ENCODE measurements at places on chromosomes 2 and 18.

- no peak for DNase-seq
Observed at GRCh38 chr2:55766947-55767346, 73.3 kb upstream of the PNPT1 start.

DNA sequence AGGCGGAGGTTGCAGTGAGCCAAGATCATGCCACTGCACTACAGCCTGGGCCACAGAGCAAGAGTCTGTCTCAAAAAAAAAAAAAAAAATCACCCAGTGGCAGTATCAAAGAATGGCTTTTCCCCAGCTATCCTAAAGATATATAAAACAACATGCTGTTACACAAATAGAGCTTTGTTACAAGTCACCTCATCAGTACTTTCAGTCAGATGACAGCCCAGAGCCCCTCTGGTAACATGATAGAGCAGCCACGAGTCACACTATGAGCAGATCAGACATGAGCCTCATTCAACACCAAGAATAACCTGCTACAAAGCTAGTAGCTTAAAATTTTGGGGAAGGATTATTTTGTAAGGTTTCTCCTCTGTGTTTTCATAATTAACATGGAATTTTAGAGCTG is 25.2 kb downstream of the PDE11A start:
- DNase-seq: no peak

GRCh38 chr2:186044761-186045160 is 306.2 kb downstream of the FSIP2 start:
- no peak for DNase-seq

DNA sequence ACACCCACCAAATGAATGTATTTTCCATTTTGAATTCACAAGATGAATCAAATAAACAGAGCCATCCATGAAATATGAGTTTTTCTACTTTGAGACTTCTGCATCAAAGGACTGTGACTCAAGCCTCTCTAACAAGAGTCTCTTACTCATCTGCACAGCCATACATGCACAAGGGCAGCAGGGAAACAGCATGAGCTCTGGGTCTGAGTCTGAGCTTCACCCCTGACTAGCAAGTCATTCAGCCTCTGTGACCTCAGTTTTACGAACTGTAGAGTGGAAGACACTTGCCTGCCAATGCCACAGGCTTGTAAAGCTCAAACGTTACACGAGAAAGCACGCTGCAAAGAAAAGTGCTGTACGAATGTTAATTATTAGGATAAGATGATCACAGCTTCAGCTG is 42.9 kb downstream of the MREG start:
- DNase-seq: no peak

- no peak for DNase-seq
Observed at GRCh38 chr2:177598326-177599138, 206.0 kb downstream of the AGPS start.

DNA sequence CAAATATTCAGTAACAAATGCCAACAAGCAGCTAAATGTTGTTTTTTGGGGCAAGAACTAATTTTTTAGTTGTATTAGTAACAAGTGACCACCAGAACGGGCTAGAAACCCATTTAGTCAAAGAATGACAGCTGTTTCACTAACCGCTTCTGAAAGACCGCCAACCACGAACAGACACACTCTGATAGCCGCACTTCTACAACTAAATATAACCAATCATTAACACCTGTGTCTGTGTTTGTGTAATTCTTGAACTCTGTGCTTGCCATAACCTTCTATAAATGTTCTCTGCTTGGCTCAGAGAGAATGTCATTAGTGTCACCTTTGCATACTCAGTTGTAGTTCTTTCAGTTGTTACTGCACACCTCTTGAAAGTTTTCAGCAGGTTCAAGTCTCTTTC is 526.3 kb upstream of the LRRTM1 start:
- no peak for DNase-seq

All from germinal center (tissue), 1 donor.